ENCODE measurements at places on chromosomes 11 and 22.

- no peak overlapping the region for H3K27ac ChIP-seq
- H3K27me3 ChIP-seq, result peaks cover 6% of the 10 kb centered on the region
- no peak for DNase-seq
- H3K4me1 ChIP-seq, result no peaks in the 10 kb centered on the region
- no peak overlapping the region for H3K4me3 ChIP-seq
- H3K36me3 ChIP-seq, result no peaks in the 10 kb centered on the region
Measured at GRCh38 chr11:69005631-69006368, 7.2 kb downstream of the MRGPRF start.

DNA sequence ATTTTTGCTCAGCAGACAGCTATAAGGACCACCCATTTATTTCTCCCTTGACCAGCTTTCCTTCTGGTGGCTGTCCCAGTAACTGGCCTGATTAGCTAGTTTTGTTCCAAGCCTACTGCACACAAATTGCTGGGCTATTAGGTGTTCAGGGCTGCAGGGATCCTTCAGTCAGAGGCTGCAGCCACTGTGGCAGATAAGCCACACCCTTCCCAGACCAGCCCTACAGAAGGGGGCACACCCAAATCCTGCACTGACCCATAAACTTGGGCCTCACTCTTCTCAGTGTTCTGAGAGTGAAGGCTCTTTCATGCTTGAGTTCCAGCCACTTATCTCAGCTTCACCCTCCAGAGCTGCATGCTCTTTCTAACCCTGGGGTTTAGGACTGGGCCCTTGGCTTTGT lies 200.0 kb downstream of the AASDHPPT start:
- DNase-seq, result no peak
- H3K27me3 ChIP-seq, result no peaks in the 10 kb centered on the region
- H3K36me3 ChIP-seq, result no peaks in the 10 kb centered on the region
- no peak overlapping the region for H3K4me3 ChIP-seq
- H3K4me1 ChIP-seq, result no peaks in the 10 kb centered on the region

GRCh38 chr11:67392183-67392715 lies 463 bp downstream of the RAD9A start:
- H3K27me3 ChIP-seq, result no peaks in the 10 kb centered on the region
- H3K27ac ChIP-seq, result peak overlapping the region; percentile 80
- H3K4me3 ChIP-seq, result peak overlapping the region; percentile 90
- peaks cover 19% of the 10 kb centered on the region for H3K36me3 ChIP-seq

GRCh38 chr11:46306296-46306853 lies 28.9 kb downstream of the CREB3L1 start:
- H3K36me3 ChIP-seq, result no peaks in the 10 kb centered on the region
- peaks cover 9% of the 10 kb centered on the region for H3K4me1 ChIP-seq
- H3K27ac ChIP-seq, result no peak overlapping the region
- no peak overlapping the region for H3K4me3 ChIP-seq
- DNase-seq, result no peak

GRCh38 chr22:48572951-48573350 lies 1254.7 kb downstream of the BRD1 start:
- H3K36me3 ChIP-seq, result no peaks in the 10 kb centered on the region
- DNase-seq, result no peak
- H3K27ac ChIP-seq, result no peak overlapping the region
- H3K27me3 ChIP-seq, result peaks cover 28% of the 10 kb centered on the region
- no peak overlapping the region for H3K4me3 ChIP-seq

- H3K27ac ChIP-seq, result no peak overlapping the region
- DNase-seq, result no peak
- H3K27me3 ChIP-seq, result no peaks in the 10 kb centered on the region
- no peak overlapping the region for H3K4me3 ChIP-seq
- no peaks in the 10 kb centered on the region for H3K4me1 ChIP-seq
Measured at GRCh38 chr22:20818471-20818870, 40.1 kb downstream of the PI4KA start.

DNA sequence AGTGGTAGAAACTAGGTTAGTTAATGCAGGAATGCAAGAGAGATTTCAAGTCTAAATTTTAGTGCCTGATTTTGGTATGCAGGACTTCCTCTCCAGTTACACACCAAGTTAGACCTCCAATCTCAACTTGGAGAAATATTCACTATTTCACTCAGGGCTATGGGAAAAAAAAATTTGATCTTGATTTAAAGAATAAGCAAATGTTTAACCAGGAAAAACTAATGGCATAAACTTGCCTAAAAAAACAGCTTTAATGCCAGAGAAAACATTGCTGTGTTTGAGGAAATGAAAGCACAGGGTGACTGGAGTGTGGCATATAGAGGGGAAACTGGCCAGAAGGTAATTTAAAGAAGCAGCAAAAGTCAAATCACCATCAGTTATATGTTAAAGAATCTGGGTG lies 575.4 kb upstream of the LRRC4C start:
- DNase-seq, result no peak
- H3K36me3 ChIP-seq, result no peaks in the 10 kb centered on the region
- H3K27ac ChIP-seq, result no peak overlapping the region
- no peak overlapping the region for H3K4me3 ChIP-seq
- no peaks in the 10 kb centered on the region for H3K27me3 ChIP-seq

GRCh38 chr11:113991718-113992458 lies 17.0 kb downstream of the HTR3A start:
- H3K27me3 ChIP-seq, result peaks cover 8% of the 10 kb centered on the region
- H3K27ac ChIP-seq, result no peak overlapping the region

- H3K4me3 ChIP-seq, result no peak overlapping the region
- H3K27me3 ChIP-seq, result no peaks in the 10 kb centered on the region
- no peak for DNase-seq
- H3K27ac ChIP-seq, result no peak overlapping the region
- peaks cover 35% of the 10 kb centered on the region for H3K4me1 ChIP-seq
Measured at GRCh38 chr11:77814848-77815247, 5.7 kb downstream of the RSF1 start.

GRCh38 chr22:32699686-32700085 lies 101.8 kb upstream of the TIMP3 start:
- no peak overlapping the region for H3K27ac ChIP-seq
- peaks cover 14% of the 10 kb centered on the region for H3K27me3 ChIP-seq
- H3K36me3 ChIP-seq, result no peaks in the 10 kb centered on the region

DNA sequence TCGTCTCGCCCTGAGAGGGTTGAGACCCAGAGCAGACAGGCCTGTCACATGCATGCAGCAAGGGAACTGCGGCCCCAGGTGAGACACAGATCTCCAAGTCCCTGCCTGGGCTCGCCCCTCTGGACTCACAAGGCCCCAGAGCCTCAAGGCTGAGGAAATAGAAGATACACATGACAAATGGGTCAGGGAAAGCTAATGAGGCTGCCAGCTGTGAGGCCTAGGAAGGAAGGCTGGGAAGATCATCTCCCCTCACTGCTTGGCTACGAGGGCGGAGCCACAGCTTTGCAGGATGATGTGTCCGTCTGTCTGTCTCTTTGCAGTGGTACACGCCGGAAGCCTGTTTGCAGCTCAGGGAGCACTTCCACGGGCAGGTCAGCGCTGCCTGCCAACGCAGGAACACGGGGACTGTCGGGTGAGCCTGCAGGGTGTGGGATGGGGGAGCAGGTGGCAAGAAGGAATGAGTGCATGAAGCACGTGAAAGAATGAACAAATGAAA lies 4.5 kb downstream of the RAB36 start:
- H3K4me1 ChIP-seq, result peaks cover 6% of the 10 kb centered on the region
- H3K27me3 ChIP-seq, result peaks cover 2% of the 10 kb centered on the region
- H3K36me3 ChIP-seq, result no peaks in the 10 kb centered on the region

DNA sequence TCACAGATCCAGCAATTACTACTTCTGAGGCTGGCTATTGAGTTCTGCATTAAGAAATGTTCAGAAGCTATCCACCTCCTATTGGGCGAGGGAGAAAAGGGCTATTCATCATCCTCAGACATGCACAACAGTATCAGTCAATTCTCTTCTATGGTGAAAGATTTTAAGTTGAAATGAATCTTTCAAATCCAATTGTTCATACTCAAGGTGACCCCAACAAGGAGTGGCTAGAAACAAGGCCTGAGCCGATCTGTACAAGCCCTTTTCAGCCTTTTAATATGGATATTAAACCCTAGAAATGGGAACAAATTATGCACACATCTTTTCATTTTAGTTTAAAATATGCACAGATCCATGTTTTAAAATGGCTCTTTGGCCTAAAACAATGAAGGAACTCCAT lies 303.5 kb upstream of the PITPNB start:
- no peaks in the 10 kb centered on the region for H3K36me3 ChIP-seq
- no peak for DNase-seq
- no peaks in the 10 kb centered on the region for H3K4me1 ChIP-seq
- H3K27ac ChIP-seq, result no peak overlapping the region

DNA sequence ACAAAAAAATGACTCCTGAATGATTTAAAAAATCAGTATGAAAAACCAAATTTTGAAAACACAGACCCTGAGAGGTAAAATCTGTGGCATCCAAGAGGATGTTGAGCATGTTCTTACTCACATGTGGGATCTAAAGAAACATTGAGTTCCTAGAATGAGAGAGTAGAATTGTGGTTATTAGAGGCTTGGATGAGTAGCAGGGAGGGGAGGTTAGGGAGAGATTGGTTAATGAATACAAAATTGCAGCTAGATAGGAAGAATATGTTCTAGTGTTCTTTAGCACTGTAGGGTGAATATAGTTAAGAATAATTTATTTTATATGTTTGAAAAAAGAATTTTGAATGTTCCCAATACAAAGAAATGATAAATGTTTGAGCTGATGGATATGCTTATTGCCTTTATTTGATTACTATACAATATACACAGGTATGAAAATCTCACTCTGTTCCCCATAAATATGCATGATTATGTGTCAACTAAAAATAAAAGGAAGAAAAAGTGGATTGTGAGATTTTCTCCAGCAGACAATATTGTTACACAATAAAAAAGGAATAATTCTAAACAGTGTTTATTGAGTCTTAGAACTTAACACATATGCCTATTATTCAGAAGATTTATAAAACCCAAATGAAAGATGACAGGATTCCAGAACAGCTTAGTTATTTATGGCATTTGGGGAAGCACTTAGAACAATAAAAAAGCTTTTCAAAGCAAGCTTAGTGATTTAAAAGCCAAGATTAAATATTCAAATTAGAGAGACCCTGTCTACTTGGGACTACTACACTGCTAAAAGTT lies 28.7 kb downstream of the MS4A2 start:
- DNase-seq, result no peak
- H3K27ac ChIP-seq, result no peak overlapping the region
- no peaks in the 10 kb centered on the region for H3K36me3 ChIP-seq
- no peak overlapping the region for H3K4me3 ChIP-seq
- no peaks in the 10 kb centered on the region for H3K4me1 ChIP-seq

DNA sequence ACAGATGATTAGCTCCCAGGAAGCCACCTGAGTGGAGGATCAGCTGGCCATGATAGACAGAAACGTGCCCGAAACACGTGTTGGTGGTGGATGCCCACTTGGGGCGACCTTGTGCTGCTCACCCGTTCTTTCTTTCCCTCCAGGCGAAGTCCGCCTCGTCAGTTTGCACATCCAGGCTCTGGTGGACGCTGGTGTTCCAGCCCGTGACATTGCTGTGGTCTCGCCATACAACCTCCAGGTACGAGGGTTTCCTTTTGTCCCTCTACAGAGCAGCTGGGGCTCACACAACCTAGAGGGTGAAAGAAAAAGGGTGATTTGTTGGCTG lies 30.6 kb downstream of the IGHMBP2 start:
- H3K36me3 ChIP-seq, result peaks cover 18% of the 10 kb centered on the region
- no peaks in the 10 kb centered on the region for H3K27me3 ChIP-seq
- no peak overlapping the region for H3K27ac ChIP-seq
- DNase-seq, result no peak
- no peak overlapping the region for H3K4me3 ChIP-seq
- no peaks in the 10 kb centered on the region for H3K4me1 ChIP-seq

DNA sequence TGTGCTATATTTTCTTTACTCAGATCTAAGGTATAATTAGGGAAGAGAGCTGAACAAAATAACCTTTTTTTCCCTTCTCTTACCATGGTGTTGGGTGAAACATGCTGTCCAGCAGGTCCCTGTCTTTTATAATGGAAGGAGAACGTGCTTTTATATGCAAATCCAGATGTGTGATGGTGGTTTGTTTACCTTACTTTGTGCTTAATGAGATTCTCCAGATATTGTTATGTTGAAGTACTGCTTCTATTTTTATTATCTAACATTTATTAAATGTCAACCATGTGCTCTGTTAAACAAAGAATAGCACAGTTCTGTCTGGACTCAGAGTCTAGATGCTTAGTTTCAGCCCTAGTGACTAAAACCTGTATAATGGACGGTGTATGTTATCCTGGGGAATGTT lies 10.1 kb upstream of the GRIK4 start:
- no peak overlapping the region for H3K27ac ChIP-seq
- H3K4me3 ChIP-seq, result no peak overlapping the region
- DNase-seq, result no peak

- H3K36me3 ChIP-seq, result peaks cover 4% of the 10 kb centered on the region
- DNase-seq, result peak; percentile 64
- H3K27me3 ChIP-seq, result no peaks in the 10 kb centered on the region
- peak overlapping the region; percentile 27 for H3K4me3 ChIP-seq
- H3K27ac ChIP-seq, result peak overlapping the region; percentile 72
Measured at GRCh38 chr11:83006877-83007330, 64.8 kb downstream of the RAB30 start.

DNA sequence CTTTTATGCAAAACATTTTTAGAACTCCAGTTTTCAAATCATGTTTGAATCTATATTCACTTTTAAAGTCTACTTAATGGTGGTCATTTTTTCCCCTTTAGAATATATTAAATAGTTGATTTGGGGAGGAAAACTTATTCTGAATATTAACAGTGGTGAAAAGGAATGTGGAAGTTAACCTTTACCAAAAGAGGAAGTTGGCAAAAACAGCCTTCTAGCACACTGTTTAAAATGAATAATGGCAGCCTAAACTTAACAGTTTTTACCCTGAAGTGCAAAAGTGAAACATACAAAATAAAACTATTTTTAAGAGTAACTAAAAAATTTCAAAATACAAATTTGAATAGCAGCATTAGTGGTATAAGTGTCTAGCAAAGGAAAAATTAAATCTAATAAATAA lies 86.4 kb downstream of the GRK3 start:
- no peak for DNase-seq
- no peaks in the 10 kb centered on the region for H3K27me3 ChIP-seq
- H3K4me1 ChIP-seq, result peaks cover 17% of the 10 kb centered on the region
- no peak overlapping the region for H3K4me3 ChIP-seq

DNA sequence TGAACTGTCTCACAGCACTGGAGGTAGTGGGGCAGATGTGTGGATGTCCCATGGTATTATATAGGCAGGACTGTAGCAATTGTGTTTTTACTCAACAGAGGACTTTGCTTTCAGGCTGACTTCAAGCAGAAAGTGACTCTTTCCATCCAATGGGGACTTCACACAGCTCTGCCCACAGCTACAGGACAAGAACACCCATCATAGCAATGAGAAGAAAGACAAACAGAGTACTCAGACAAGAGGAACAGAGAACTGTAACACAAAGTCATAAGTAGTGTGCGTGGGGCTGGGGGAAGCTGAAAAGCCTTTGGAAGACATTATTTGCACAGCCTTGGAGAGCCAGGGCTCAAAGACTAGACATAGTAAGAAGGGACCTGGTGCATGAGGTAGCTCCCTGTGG lies 70.3 kb downstream of the CCDC81 start:
- H3K4me1 ChIP-seq, result peaks cover 56% of the 10 kb centered on the region
- H3K4me3 ChIP-seq, result no peak overlapping the region
- no peak overlapping the region for H3K27ac ChIP-seq
- no peaks in the 10 kb centered on the region for H3K27me3 ChIP-seq
- DNase-seq, result no peak

Data from activated CD4-positive, alpha-beta T cell treated with anti-CD3 and anti-CD28 coated beads, Interleukin-2, amount 10 ng/mL, durations not matched to agents 24 days and 14 days (primary cell).